Naive thymus-derived CD4-positive, alpha-beta T cell (primary cell): ENCODE measurements at places on chromosomes 16 and 17. TPM values are rescaled to one million over a fixed set of nuclear protein-coding genes. Genes with fewer than 3 reads are reported as not detected.
A peak's percentile ranks its signal among the peaks of the same experiment; 100 is the strongest.

SMIM22 gene
- polyA plus RNA-seq, result not detected

ACACA gene
- 6.1 TPM for polyA plus RNA-seq

IRX3 gene
- not detected for polyA plus RNA-seq

LRRC37A3 gene
- polyA plus RNA-seq, result 1.9 TPM

- no peak for DNase-seq
These were observed 18.4 kb upstream of the PDK2 start for GRCh38 chr17:50076591-50077235.

DNA sequence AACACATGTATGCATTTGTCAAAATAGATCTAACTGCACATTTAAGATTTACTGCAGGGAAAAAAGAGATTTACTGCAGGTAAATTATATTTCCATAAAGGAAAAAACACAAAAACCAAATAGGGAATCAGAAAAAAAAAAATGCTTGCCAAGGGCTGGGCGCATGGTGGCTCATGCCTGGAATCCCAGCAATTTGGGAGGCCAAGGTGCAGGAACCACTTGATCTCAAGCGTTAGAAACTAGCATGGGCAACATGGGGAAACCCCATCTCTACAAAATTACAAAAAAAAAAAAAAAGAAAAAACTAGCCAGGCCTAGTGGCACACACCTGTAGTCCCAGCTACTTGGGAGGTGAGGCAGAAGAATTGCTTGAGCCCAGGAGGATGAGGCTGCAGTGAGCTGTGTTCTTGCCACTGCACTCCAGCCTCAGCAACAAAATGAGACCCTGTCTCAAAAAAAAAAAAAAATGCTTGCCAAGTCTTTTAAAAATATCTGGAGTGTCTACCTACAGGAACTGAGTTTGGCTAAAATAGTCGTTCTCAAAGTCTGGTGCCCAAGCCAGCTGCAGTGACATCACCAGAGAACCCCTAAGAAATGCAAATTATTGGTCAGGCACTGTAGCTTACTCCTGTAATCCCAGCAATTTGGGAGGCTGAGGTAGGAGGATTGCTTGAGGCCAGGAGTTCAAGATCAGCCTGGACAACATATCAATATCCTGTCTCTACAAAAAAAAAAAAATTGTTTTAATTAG, 17.5 kb downstream of the TRIM25 start:
- no peak for DNase-seq

DNA sequence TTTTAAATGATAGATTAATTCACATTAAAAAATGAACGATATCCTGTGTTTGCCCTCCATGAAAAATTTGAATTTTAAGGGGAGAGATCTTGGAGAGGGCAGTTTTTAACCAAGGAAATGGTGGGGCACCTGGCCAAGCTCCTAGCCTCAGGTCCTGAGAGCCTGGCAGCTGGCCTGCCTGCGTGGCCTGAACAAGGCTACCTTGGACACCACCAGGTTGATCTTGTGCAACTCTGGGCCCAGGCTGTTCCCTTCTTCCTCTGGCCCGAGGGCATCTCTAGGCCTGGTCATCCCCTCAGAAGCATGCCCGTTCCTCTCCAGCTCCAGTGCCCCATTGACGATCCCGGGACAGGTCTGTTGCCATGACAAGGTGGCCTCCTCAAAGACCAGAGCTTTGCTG, 33.4 kb upstream of the LONP2 start:
- DNase-seq, result no peak

- no peak for DNase-seq
These were observed 230.4 kb downstream of the CPPED1 start for GRCh38 chr16:12573300-12573699.

DNA sequence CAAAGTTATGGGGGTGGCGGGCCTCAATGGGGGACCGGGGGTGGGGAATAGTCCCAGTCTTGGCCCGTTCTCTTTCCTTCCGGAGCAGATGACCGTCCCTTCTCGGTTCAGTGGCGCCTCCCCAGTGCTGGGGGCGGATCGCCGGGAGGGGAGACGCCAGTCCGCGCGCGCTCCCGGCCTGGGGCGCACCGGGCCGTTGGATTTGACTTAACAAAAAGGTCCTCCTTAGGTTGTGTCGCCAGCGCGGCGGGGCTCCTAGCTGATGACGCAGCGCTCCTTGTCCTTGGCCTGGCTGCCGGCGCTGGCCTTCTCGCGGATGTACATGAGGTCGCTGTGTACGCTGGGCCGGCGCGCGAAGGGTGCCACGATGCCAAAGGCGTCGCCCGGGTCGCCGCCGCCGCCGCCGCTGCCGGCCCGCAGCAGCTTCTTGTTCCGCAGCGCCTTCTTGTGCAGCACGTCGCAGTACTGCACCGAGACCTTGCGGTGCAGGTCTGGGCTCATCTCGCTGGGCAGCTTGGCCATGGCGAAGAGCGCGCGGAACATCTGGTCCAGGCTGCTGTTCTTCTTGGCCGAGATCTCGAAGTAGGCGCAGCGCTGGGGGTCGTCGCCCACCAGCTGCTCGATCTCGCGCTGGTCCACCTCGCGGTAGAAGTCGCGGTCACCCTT, 1.2 kb downstream of the RASD1 start:
- DNase-seq, result no peak

DNA sequence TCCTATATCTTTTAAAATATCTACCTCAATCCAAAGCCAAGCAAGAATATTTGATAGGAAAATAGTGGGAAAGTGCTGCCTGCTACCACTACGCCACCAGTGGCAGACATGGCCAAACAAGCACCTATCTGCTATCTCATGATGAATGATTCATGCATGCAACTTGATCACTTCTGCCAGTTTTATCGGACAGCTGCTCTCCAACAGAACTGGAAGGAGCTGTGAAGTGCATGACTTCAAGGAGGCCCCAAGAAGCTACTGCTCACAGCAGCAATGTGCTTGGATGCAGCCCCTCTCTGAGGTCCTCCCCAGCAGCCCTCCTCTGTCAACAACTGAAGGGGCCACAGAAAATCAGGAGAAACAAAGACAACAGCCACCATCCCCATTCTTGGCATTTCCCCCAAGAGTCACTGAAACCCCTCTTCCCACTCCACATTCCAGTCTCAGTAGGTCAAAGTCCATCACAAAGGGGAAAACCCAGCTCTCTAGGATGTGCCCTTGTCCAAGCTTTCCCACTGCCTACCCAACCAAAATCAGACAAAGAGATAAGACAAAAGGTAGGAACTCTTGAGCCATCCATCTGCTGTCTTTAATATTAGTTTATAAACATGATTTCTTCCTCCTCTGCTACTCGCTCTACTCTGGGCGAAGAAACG, 215.3 kb downstream of the C16orf78 start:
- no peak for DNase-seq

DNA sequence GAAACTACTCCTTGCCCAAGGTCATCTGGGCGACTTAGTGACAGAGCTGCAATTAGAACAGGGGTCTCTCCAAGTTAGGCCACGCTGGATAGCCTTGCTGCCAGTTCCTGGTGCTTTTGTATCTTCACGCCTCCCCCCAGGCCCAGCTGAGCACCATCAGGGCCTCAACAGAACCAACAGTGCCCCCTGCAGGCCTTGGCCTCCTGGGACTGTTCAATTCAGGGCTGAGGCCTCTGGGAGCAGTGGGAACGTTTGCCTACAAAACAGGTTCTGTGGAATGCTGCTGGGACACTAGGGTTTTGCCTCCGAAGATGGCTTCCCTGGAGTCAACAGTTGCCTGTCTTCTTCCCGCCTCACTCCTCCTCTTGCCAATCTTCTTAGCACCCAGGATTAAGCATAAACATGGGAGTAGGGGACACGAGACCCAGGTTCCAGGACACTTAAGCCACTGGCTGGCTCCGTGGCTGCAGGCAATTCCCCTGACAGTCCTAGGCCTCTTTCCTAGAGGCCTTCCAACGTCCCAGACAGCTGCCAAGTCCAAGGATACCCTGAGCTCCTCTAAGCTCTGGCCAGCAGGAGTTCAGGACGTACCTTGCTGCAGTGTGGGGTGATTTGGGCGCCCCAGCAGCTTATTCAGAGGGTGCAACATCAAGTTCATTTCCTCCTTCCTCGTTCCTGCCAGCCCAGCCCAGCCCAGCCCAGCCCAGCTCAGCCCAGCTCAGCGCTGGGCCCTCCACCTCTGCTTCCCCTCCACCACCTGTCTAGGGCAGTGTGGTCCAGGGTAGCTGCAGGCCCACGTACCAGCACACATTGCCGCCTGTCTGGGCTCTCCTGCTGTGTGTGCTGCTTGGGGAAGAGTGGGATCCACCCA, 246.6 kb upstream of the RPL38 start:
- peak; percentile 18 for DNase-seq
